NCI-H524 treated with DMSO at 0.1 percent for 48 hours (cell line): ENCODE measurements at places on chromosomes 7 and 10.

GRCh38 chr7:55033236-55033846, 14.5 kb downstream of the EGFR start:
- DNase-seq, result no peak

- DNase-seq, result no peak
These were observed 28.5 kb upstream of the STK17A start for GRCh38 chr7:43554423-43554822.

DNA sequence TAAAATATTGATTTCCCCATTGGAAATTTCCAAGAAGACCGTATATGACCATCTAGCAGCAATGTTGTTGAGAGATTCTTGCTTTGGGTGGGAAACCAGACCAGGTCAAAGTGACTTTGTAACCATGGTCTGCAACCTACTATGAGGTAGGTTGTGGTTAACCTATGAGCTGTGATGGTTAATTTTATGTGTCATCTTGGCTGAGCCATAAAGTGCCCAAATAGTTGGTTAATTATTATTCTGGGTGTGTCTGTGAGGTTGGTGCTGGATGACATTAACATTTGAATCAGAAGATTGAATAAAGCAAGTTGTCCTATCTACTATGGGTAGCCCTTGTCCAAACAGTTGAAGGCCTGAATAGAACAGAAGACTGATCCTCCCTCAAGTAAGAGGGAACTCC, 18.3 kb upstream of the RALA start:
- DNase-seq, result no peak

DNA sequence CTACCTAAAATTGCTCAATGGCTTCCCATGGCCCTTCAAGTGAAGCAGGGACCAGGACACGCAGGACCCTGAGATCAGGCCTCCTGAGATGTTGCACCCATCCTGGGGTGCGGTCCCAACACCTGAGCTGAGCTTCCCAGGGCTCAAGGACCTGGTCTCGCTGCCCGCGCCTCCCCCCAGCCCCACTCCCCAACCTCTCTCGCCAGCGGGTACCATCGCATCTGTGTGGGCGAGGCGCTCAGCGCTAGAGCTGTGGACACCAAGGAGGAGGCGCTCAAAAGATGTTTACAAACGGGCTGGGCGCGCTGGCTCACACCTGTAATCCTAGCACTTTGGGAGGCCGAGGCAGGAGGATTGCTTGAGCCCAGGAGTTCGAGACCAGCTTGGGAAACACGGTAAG, 7.4 kb upstream of the CRYGN start:
- DNase-seq, result no peak

- DNase-seq, result no peak
These were observed 179.9 kb upstream of the CHRM2 start for GRCh38 chr7:136688601-136689000.
